Natural killer cell treated with Interleukin-12 subunit alpha and Interleukin-12 subunit beta and Interleukin-15 and Interleukin-18, amount 100 ng/mL, for 72 hours (primary cell): ENCODE measurements at places on chromosomes 3 and 15. TPM values are rescaled to one million over a fixed set of nuclear protein-coding genes. Genes with fewer than 3 reads are reported as not detected.

FAM131A gene
- total RNA-seq, result 3.2 TPM

RNF168 gene
- total RNA-seq, result 22.2 TPM

C3orf80 gene
- not detected for total RNA-seq

- no peak for DNase-seq
Measured at GRCh38 chr15:39235084-39235795, 345.6 kb upstream of the THBS1 start.

- no peak for DNase-seq
Measured at GRCh38 chr3:101117465-101117864, 124.2 kb upstream of the ABI3BP start.

GRCh38 chr15:74891469-74891868 lies 1.6 kb downstream of the MPI start:
- DNase-seq, result no peak

GRCh38 chr3:124786511-124787241 lies 56.4 kb downstream of the UMPS start:
- DNase-seq, result no peak

GRCh38 chr3:187000711-187001151 lies 70.4 kb downstream of the ST6GAL1 start:
- no peak for DNase-seq

DNA sequence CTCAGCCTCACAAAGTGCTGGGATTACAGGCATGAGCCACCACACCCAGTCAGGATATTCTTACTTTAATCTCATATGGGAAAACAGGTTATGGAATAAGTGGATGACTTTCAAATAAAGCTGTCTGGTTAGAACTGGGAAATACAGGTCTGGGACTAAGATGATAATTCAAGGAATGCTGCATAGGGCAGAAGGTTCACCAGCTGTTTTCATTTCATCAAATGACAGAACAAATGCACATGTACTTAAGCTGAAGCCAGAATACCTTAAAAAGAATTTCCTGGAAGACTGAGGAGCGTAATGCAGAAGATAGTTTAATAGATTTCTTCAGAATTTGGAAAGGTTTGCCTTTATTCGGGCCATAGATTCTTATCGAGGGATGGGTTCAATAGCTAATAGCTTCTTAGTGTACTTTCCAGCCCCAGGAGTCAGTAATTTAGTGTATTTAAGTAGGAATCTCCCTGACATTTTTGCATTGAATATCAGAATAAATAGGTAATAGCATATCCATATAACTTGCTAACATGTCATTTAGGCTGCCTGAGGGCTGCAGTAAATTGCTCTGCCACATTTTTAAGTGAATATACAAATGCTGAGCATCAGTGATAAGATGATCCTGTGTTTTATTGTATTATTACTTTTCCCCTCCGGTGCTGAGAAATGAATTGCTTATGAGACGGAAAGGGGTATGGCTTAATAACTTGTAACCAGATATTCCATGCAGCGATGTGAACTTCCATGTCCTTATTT lies 40.3 kb upstream of the ZNF770 start:
- DNase-seq, result no peak

DNA sequence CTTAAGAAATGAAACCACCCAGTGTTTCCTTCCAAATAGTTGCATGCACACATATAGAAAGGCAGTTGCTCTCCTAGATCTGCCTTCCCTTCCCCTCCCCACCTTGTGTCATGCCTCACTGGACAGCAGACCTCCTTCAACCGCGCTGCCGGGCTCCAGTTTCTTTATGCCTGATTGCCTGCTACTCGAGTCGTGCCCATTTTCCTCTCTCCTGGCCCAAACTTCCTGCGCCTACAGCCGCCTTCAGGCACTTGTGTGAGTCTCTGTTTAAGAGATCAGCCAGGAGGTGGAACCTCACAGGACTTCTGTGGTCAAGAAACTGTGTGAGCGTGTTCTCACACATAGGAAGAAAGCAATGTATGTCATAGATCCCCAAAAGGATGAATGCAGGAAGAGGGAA lies 8.8 kb upstream of the FAM107A start:
- no peak for DNase-seq
